ENCODE measurements at places on chromosomes 1 and 21. TPM values are rescaled to one million over a fixed set of nuclear protein-coding genes. Genes with fewer than 3 reads are reported as not detected.

GRCh38 chr21:42421018-42421793 lies 17.5 kb downstream of the UBASH3A start:
- ATAC-seq = peak; percentile 52

DNA sequence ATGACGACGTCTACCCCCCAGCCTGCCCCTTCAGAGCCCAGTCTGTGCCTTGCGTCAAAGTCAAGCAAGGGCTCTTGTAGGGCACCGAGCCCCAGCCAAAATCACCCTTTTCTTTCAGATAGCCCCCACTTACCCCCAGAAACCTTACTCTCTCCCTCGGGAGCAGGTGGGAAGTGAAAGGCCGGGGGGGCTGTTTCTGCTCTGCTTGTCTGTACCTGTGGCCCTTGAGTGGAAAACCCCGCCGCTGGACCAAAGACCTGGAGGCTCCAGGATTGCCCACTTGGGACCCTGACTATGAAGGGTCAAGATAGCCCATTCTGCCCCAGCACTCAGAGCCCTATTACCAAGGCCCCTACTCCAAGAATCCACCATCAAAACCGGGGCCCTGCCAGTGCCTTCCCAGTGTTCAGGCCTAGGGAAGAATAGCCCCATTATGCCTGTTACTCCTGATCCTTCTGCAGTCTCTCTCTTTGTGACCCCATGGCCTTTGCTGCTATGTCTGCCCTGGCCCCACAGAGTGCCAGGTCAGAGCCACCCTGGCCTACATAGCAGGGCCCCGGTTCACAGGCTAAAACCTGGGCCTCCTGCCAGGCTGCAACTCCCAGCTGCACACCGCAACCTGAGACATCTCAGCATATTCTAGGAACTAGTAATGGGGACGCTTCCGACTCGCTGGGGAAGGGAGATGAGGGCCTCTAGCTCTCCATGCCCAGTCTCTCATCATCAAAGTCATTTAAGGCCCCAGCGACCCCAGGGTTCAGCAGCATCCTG lies 22.2 kb upstream of the HPDL start:
- ATAC-seq = no peak

DNA sequence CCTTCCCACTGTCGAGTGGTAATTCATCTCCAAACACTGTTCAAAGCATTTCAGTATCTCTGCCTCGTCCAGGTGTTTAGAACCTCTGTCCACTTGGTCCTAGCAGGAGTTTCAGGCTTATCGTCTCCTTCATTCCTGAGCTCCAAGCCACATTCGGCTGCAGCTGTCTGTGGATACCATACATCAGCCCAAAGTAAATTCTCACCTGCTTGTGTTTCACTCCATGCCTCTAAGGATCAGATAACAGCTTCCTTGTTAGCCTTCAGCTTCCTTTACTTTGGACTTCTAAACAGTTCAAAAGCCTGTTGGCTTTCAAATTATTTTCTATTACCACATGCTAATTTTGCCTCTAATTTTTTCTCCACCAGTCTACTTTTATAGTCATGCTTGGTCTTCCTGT lies 219.0 kb upstream of the L1TD1 start:
- no peak for ATAC-seq

- ATAC-seq = no peak
Observed at GRCh38 chr1:3922851-3923250, 22.8 kb upstream of the C1orf174 start.

DNA sequence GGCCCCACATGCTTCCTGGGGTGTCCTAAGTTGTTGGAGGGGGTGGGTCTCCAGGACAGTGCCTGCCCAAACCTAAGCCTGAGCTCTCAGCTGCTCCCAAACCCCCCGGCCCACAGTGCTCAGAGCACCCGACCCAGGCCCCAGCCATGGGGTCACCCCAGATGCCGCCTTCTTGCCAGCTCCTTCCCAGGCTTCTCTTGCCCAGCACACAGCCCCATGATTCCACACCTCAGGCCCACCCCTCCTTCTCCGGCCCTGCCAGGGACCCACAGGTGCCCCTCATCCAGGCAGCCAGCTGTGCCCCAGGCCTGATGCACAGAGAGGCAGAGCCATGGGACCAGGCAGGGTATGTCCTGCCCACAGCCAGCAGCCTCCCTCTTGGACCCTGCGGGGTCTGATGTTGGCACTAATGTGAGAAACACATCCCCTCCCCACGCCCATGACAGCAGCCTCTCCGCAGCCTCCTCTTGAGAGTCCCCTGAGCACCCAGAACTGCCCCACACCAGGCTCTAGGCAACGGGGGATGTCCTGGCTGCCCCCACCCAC lies 4.9 kb downstream of the WNT9A start:
- ATAC-seq = no peak

DNA sequence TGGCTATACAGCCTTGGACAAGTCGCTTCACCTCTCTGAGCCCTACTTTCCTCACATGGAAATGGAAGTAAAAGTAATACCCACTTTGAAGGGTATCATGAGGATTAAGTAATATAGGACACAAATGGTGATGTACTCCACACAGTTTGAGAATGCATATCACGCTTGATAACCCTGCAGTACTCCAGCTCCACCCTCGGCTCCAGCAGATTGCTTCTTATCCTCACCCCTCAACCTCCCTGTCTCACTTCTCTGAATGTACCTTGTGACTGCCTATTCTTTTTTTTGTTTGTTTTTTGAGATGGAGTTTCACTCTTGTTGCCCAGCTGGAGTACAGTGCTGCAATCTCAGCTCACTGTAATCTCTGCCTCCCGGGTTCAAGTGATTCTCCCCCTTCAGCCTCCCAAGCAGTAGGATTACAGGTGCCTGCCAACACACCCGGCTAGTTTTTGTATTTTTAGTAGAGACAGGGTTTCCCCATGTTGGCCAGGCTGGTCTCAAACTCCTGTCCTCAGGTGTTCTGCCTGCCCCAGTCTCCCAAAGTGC lies 55.5 kb downstream of the LDLRAD2 start:
- ATAC-seq = no peak

Gene ERG
- not detected for total RNA-seq

Gene ACTN2
- 0.06 TPM for total RNA-seq

Gene LHX8
- total RNA-seq = not detected

Gene A3GALT2
- not detected for total RNA-seq

Gene ATF3
- 26.7 TPM for total RNA-seq

Gene NECTIN4
- total RNA-seq = 0.32 TPM

All from activated T-helper 17 cell treated with anti-CD3 and anti-CD28 coated beads, Interleukin-2, amount 50 U/mL, for 72 hours (primary cell).